Subcutaneous adipose tissue (tissue), 4 donors: ENCODE measurements at places on chromosomes 6 and 20. TPM values are rescaled to one million over a fixed set of nuclear protein-coding genes. Genes with fewer than 3 reads are reported as not detected.

The ARHGAP18 gene
- 44.2 TPM for total RNA-seq

The GJA10 gene
- total RNA-seq: not detected

The ZSCAN9 gene
- total RNA-seq: 14.3 TPM

The KCNK16 gene
- total RNA-seq: not detected

The MCCD1 gene
- total RNA-seq: not detected

The KCNK5 gene
- total RNA-seq: 1.0 TPM

The CSTF1 gene
- total RNA-seq: 21.8 TPM

The NKAIN2 gene
- total RNA-seq: not detected

The CLPSL1 gene
- total RNA-seq: not detected

The NHLRC1 gene
- 0.49 TPM for total RNA-seq

The AVP gene
- total RNA-seq: 4.3 TPM

The WFDC10B gene
- total RNA-seq: not detected

The ZSCAN31 gene
- 9.8 TPM for total RNA-seq
